ENCODE measurements at places on chromosomes 1 and 21.

DNA sequence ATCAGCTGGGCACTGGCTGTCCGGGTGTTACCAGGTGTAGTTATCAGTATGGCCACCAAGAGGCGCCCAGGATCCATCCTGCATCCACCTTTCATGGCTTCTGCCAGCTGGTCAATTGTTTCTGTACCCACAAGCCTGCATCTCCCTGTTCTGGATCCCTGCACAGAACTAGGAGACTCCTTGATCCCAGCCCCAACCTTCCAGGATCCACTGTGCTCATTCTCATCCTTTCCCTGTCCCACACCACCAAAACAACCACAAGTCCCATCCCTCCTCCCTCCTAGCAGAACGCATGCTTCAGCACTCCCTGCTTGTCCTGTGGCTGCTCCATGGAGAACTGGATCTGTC lies 27.2 kb upstream of the FOXE3 start:
- no peak for DNase-seq

GRCh38 chr1:4407851-4408250 lies 246.6 kb upstream of the AJAP1 start:
- DNase-seq = no peak

GRCh38 chr1:51989582-51990477 lies 670 bp downstream of the RAB3B start:
- no peak for DNase-seq

DNA sequence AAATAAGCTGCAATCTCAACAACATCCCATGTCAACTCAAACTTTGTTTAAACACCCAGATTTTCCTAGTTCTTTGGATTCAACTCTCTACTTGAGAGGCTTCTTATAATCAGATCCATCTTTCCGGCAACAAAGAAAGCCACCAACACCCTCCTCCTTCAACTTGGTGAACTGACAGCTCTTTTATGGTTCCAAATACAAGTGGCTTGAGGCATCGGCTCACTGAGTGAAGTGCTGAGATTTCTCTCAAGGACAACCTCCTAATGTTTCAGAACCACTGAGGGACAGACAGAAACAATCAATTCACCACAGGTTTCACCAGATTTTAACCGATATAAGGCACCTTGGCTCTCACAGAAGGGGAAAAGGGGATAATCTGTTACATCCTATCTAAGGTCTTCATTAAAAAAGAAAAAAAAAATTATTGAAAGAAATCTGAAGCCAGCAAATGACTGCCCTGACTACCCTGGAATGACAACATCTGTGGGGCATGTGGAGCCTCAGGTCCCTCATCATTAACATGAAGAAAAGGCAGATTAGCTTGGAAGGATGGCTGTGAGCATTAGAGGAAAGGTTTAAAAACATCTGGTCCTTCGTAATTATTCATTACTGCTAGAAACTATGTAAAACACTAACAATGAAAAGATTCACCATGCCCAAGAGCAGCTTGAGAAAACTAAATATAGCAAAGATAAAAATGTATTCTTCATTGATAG lies 50.9 kb downstream of the PTPN14 start:
- DNase-seq = no peak

DNA sequence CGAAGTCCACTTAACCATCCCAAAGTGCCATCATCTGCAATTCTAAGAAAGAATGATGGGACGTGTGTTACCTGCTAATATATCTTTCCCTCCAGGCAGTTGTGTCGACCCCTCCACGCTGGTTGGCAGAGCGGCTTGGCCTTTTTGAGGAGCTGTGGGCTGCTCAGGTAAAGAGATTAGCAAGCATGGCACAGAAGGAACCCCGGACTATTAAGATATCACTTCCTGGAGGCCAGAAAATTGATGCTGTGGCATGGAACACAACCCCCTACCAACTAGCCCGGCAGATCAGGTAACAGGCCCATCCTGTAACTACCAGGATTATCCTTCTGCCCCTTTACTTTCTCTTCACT lies 520 bp downstream of the TARS2 start:
- no peak for DNase-seq

DNA sequence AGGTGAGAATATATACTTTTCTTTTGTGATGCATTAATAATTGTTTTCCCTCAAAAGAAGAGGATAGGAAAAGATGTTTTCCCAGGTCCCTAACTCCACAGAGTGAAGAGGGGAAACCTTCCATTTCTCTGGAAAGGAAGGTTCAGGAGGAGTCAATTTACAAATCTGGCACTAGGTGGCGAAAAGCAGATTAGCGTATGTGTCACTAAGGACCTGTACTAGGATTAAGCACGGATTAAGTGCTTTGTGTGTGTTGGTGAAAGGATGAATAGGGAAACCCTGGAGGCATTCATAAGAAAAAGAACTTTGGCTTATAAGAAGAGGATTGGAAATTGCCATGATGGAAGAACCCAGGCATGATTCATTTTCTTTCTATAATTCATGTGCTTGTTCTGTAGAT lies 410.1 kb upstream of the PLXNA2 start:
- DNase-seq = no peak

- DNase-seq = peak; percentile 93
Measured at GRCh38 chr1:100895540-100896480, at the start of gene SLC30A7. Gene SLC30A7, plus strand, starts transcription at chr1:100896090. Its CDS starts 173 bp downstream, at chr1:100896263.

DNA sequence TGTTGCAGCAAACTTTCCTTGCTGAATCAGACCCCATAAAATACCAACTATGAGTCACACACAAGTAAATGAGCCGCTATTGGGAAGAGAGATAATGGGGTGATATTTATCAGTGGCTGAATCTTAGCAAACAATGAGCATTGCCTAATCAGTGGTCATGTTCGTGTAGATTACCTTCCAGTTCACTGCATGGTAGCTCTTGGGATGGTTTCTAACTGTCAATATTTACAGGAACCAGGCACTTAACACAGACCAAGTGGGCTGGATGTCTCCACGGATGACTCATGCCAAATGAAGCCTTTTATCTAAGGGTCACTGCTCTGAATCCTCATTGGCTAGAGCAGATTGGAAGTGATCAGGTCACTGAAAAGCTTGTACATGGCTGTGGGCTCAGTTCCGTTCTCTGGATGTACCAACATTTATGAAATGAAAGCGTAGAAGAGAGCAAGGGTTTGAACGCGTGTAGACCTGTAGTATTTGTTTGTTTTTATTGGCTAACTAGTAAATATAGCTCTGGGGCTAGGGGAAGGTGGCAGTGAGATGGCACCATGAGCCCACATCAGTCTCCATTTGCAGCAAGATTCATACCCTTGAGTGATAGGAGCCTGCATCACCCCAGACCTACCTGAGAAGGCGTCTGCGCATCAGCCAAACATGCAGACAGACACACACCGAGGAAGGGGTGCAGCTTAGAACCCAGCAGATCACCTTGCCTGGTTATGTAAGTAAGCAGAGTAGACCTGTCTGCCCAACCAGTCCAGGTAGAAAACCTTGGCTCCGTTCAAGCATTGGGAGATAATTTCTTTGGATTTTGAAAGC lies 153.3 kb downstream of the TOMM20 start:
- no peak for DNase-seq

- no peak for DNase-seq
Measured at GRCh38 chr1:178362747-178363146, 134.0 kb downstream of the CLEC20A start.

GRCh38 chr1:230140221-230141020 lies 73.4 kb downstream of the GALNT2 start:
- DNase-seq = no peak

DNA sequence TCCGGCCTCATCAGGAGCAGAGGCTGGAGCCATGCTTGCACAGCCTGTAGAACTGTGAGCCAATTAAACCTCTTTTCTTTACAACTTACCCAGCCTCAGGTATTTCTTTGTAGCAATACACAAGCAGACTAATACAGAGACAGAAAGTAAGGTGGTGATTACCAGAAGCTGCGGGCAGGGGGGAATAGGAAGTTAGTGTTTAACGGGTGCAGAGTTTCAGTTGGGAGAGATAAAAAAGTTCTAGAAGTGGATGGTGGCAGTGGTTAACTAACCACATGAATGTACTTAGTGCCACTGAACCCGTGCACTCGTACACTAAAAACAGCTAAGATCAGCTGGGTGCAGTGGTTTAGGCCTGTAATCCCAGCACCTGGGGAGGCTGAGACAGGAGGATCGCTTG lies 80.4 kb upstream of the TARDBP start:
- no peak for DNase-seq

DNA sequence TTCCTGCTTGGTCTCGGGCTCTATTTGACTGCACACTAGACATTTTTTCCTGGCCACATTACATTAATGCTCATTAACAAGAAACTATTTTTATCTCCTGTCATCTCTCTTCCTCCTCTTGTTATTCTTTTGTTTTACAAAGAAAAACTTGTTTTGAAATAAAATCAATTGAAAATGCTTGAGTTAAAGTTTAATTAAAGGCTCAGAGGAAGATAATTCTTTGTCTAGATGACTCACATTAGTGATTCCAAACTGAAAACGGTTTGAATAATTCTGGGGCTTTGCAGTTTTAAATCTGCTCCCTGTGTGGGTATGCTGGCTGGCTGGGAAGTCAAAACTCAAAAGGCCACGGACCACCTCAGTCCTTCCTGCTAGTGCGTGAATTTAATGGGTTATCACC lies 29.6 kb downstream of the RGS5 start:
- DNase-seq = no peak

GRCh38 chr1:11483581-11484320 lies 4.8 kb downstream of the DISP3 start:
- no peak for DNase-seq

DNA sequence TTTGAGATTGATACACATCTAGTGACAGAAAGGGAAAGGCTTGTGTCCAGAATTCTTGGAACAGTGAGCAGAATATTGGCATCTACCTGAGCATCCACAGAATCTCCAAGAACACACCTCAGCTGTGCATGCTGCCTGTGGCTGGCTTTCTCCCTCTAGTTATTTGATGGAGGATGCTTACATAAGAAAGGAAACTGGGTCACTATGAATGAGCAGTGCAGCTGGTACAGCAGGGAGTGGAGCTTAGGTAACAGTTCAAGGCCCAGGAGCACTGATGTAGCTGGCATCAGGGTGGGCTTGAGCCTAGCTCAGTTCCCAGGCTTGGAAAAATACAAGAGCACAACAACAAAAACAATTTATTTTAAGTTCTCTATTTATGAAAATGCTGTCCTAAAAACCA lies 26.3 kb downstream of the RGS8 start:
- DNase-seq = no peak

- no peak for DNase-seq
Measured at GRCh38 chr1:61109158-61109557, 26.8 kb downstream of the NFIA start.

DNA sequence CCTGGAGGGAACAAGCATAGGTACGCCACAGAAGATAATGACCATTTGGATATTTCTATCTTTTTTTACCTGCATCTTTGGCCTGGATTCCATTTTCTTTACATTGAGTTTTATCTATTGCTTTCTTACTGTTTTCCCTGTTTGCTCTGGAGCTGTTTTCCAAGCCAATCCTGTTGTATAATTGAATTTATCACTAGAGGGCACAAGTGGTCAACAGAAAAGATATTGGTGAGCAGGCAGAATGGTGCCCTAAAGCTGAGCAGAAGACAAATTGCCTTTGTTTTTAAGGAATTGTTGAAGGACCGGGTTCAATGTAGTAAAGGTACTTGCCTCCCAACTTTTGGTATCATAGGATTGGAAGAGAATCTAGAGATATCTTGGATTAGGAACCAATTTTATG lies 152.8 kb downstream of the PPP1R12B start:
- DNase-seq = no peak

GRCh38 chr1:8628606-8629005 lies 188.8 kb downstream of the RERE start:
- DNase-seq = no peak

GRCh38 chr1:62613325-62613727 lies 16.0 kb downstream of the ANGPTL3 start:
- DNase-seq = no peak

- no peak for DNase-seq
Measured at GRCh38 chr21:35697321-35697808, 363.0 kb downstream of the SETD4 start.

DNA sequence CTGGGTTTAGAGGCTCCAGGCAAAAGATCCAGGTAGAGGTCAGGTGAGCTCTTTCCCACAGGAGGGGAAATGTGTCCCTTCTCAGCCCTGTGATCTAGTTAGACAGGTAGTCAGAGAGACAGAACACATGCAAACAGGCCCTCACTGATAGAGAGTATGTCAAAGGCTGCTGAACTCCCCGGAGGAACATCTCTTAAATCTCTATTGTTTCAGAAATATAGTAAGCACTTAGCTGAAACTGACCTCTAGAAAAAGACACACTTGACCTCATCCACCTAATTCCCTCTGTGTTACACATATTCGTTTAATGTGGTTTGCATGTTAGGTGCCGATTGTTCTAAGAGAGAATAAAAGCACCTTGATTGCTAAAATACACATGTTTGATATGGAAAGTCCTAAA lies 23.3 kb downstream of the SUSD4 start:
- DNase-seq = no peak

GRCh38 chr1:83026745-83027144 lies 972.2 kb downstream of the TTLL7 start:
- no peak for DNase-seq

- DNase-seq = no peak
Measured at GRCh38 chr1:24418898-24419628, 3.5 kb downstream of the NIPAL3 start.

DNA sequence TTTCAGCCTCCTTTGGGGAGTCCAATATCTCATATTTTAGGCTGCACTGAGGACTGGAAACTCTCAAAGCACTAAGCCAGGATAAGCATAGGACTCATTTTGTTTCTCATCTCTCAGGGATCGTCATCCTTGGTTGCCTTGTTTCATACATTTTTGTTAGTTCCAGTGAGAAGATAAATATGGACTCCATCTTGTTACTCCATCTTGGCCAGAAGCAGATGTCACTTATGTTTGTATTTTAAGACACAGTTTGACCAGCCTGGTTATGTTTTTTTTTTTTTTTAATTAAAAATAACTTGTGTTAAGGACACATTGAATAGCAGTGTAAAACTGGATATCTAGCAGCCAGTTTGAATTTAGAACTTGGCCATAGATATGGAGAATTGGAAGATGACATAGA lies 34.7 kb downstream of the DISP3 start:
- no peak for DNase-seq

DNA sequence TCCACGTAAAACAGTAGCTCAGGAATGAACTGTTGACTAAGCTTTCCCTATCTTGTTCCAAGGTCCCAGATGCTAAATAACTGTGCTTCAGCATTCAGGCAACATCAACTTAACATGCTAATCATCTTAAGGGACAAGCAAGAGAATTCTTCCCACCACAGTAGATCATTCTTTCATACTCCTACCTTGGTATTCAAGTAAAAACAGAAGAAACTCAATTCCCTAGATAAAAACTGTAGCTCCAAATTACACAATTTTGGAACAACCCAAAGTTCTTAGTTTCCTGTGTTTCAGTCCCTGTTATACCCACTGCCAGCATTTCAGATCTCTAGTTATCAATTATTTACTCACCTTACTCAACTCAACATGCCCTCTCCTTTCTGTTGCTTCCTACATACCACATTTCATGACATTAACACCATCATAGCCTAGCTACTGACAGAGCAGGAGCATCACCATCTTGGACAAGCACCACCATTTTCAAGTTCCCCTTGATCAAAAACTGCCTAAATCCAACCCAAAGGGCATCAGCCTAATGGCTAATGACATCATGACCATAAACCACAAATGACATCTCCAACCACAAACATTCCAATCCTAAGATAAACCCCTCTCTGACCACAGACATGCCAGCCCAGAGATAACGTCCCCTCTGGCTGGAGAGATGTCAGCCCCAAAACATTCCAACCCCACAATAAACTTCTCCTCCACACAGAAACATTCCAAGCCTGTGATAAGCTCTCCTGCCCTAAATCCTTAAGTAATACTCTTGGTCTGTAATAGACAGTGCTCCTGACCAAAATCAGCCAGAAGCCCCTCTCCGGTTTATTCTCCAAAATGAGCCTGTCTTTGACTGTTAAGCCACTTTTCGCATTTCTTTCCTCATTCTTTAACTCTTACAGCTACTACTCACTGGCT lies 191.2 kb downstream of the RERE start:
- no peak for DNase-seq

Measured in stimulated activated CD8-positive, alpha-beta memory T cell treated with anti-CD3 and anti-CD28 coated beads, Interleukin-7, amount 100 ng/mL, for 4 hours (primary cell).